ENCODE measurements at places on chromosomes 6 and 20.

DNA sequence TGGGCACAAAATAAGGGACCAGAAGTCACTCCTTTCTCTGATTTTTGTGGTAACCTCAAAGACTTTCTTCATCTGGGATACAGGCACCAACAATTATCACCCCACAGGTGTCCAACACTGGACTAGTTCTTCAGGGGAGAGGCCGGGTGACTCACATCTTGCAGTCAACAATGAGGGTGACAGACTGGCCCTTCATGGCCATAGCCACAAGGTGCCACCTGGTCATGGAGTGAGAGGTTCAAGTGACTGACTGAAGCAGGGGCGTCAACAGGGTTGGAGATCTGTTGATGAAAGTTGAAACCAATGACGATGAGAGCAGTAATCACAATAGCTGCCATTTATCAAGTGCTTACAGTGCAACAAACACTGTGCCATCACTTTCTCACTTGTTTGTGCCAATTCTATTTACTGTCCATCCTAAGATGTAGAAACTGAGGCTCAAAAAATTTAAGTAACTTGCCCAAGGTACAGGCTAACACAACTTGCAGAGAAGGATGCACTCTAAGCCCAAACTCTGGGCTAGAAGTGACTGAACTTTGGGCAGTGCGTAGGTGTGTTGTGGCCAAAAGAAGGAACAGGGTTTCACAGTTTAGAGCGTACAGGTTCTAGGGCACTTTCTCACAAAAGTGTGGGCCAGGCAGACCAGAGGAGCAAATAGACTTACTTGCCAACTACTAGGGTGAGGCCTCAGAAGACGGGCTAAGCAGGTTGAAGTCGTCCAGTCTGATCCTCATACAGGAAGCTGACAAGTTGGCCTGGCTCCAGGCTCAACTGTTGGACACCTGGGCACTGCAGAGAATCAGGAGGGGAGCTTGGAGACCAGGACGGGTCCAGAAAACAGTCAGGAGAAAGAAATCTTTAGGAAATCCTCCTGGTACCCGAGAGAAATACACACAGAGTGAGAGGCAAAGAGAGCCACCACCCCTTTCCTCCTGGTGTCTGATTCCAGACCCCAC is 30.4 kb downstream of the HLA-DPB1 start:
- no peak for DNase-seq

DNA sequence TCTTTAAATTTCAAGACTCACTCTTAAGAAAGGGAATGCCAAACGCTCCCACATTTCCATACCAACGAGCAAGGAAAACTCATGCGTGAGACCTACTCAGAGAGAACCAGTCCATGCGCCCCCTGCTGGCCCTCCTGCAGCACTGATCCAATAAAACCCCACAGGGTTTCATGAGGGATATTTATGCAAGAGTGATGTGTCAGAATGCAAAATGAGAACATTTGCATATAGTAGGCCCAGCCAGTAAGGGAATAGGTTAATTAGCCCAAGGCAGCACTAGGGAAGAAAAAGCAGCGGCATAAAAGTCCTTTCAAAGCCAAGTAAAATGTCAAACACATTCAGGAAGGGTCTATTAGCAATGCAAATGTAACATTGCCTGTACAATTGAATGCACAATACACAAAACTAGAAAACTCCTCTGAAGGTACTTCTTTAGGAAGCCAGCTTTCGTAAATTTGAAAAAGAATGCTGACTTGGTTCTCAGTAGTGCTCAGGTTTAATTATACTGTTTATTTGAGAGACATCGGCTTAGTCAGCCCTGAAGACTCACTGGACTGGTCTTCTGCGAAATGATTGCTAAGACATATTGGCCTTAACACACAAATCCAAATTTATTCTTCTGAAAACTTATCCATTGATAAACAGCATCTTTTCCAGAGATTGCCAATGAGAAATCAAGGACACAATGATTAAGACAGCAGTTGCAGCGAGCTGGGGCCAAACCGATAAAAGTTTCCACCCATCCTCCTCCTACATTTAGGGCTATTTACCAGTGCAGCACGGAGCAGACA is 93.2 kb downstream of the GMPR start:
- DNase-seq, result no peak

- DNase-seq, result no peak
Measured at GRCh38 chr20:58667975-58668374, 16.9 kb downstream of the STX16 start.

- DNase-seq, result no peak
Measured at GRCh38 chr6:52502306-52503029, 74.4 kb downstream of the TRAM2 start.

DNA sequence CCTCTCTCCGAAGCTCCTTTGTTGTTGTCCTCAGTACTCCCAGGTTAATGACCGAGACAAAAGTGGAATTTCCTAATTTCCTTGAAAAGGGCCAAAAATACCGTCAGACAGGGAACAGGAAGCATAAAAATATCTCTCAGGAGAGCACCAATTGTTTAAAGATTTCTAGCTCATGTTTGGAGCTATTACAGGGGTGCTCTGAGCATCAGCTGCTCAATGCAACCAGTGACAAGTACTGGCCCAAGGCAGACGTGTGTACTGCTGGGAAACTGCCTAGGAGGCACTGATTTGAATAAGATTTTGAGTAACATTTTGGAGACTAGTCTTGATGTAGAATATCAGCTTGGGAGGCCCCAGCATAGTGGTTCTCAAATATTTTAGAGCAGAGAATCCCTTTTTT is 17.3 kb downstream of the LAMA4 start:
- DNase-seq, result no peak

- no peak for DNase-seq
Measured at GRCh38 chr6:114449659-114450058, 106.8 kb upstream of the HS3ST5 start.

DNA sequence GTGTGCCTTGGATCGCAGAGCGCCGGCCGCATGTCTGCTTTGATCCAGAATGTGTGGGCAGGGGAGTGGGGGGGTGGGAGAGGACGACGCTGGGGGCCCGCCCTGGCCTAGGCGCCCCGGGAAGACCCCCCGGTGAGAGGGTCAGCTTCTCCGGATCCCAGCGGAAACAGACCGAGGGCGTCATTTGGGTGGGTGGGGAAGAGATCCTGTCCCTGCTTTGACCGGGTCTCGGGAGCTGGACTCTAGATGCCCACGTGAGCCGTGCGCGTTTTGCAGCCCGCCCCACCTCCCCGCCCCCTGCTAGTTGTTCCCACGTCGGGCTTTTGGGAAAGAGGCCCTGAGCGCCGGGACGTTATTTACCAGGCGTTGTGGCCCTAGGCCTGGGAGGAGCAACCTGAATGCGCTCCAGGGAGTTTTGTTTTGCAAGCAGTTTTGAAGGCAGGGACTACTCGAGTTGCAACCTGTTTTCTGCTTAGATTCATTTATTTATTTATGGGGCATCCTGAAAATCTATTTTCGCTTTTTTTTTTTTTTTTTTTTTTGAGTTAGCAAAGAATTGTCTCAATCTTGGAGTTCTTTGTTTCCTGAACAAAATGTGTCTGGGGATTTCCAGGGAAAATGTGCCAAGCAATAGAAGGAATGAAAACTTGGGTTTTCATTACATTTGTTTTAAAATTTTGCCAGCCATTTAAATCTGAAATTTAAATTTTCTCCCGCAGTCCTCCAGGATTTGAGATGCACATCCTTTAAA is 1.6 kb downstream of the DSP start:
- no peak for DNase-seq

DNA sequence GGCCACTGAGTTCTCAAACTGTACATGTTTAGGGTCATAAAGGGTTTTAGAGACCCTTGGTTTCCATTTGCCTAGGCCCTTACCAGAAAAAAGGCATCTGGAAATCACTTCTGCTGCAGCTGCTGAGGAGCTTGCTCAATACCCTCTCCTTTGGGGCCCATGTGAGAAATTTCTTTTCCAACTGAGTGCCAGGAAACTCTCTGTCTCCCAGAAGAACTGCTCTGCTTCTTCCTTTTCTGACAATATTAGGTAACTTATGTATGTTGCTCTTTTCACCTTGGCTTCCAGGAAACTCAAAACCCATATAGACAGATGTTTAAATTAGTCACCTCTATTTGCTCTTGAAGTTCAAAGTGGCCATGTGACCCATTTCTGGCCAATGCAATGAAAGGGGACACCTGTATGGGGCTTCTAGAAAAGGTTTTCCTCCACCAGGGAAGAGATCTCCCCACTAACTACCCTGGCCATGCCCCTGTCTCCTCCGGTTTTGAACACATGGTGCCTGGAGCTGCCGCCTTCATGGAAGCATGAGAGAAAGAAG is 121.6 kb downstream of the PREX1 start:
- no peak for DNase-seq

GRCh38 chr20:35963878-35964277 is 4.5 kb upstream of the CNBD2 start:
- no peak for DNase-seq

- DNase-seq, result no peak
Measured at GRCh38 chr6:145569140-145569539, 166.2 kb downstream of the EPM2A start.

DNA sequence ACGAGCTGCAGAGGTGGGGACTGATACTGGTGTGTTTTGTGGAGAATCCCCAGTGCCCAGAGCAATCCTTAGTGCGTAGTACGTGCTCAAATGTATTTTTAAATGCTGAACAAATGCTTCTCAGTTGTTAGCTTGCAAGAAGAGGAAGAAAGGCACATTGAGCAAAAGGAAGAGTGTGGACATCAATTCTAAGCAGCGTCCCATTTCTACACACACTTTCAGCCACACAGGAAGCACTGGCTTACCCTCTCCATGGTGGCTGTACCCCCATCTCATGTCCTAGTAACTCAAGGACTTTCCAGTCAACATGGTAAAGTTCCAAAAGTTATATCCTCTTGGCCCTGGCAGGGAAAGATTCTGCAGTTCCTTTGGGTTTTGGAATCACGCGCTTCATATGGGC is 98.8 kb upstream of the NXT1 start:
- no peak for DNase-seq

DNA sequence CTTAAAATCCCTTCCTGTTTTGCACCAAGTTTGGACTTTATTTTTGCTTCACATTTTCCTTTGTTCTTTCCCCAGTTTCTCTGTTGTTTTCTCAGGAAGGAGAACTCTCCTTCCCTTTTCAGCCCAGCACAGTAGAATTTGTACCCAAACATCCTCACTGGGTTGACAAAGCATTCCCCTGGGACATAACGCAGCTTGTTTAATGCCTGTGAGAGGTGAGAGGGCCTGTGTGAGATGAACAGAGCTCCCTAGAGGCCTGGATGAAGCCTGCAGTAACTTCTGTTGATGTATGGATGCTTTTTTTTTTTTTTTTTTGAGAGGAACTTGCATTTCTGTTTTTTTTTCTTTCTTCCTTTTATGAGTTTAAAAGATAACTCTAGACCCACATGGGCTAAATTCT is 104.9 kb upstream of the SLC22A23 start:
- DNase-seq, result no peak

GRCh38 chr6:158207422-158207788 is 39.3 kb downstream of the GTF2H5 start:
- no peak for DNase-seq

DNA sequence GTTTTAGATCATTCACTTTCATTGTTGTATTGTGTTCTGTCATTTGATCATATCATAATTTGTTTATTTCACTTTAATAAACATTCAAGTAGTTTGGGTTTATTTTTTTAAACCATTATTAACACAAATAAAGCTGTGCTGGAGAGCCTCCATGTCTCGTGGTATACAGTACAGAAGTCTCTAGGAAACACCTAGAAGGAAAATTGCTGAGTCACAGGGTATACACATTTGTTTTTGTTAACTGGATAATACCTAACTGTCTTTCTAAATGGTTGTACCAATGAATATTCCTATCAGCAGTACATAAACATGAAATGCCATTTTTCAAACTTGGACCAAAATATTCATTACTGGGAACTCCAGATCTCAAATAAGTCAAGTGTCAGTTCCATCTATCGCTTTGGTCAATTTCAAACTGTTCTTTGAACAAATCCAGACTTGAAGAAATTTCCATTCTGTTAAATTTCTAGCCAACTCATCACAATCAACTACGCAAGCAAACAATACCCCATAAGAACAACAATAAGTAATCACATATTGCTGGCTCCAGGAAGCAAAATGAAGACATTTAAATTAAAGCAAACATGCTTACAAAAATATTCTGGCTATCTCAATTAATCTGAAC is 138.1 kb downstream of the ATXN1 start:
- DNase-seq, result no peak

DNA sequence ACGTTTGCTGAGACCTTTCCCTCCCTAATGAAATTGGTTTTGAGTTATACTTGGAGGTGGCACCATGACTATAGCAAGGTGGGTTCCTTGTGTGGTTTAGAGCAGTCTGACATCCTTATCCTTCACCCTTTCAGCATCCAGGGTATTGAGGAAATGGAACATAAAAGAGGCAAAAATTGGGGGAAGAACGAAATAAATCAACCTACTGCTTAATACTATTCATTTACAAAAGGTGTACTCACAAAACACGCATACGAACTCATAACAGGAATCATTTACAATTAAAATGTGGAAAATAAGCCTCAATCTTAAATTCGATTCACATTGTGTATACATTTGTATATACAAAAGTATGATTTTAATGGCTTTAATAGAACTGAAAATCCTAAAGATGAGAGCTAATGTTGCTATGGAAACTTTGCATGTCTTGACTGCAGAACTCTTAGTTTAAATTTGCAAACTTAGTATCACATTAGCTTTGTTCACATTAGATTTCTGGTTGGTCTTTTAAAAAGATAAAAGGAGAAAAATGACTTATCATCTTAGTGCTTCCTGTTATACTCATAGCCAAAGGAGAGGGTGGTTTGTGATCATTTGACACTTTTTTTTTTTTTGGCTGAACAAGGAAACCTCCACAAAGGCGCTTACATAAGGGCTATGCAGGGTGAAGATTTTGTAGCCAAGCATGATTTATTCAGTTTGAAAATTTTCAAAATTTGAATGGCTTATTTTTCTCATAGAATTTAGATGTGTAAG is 76.1 kb upstream of the ATXN1 start:
- no peak for DNase-seq

GRCh38 chr6:7684076-7684475 is 41.8 kb upstream of the BMP6 start:
- no peak for DNase-seq

DNA sequence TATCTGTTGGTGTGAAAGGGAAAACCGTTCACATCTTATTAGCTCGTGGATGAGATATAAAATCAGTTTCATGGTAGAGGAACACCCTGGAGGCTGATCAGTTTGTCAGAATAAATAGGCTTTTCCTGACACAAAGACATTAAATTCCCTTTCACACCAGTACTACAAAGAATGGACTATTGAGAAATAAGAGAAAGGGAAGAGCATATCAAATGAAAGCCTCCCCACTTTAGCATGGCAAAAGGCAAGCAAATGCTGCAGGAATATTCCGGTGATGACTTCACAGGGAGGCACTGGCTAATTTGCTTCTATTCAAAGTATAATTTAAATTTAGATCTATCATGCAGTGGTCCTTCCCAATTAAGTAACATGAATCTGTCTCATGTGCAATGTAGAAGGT is 115.9 kb upstream of the AGPAT4 start:
- DNase-seq, result no peak

GRCh38 chr6:33116841-33117711 is 41.3 kb downstream of the HLA-DPB1 start:
- DNase-seq, result no peak
